Hematopoietic multipotent progenitor cell treated with erythropoietin and hydrocortisone succinate and interleukin-3 and kit ligand, for 4 days (in vitro differentiated cells): ENCODE measurements at places on chromosomes 13 and 19.

GRCh38 chr13:43698758-43699157 lies 88.0 kb downstream of the ENOX1 start:
- DNase-seq: no peak

GRCh38 chr13:31731921-31732320 lies 7.4 kb upstream of the RXFP2 start:
- peak; percentile 16 for DNase-seq

- peak; percentile 16 for DNase-seq
Observed at GRCh38 chr13:80265348-80265747, 75.6 kb downstream of the SPRY2 start.

- no peak for DNase-seq
Observed at GRCh38 chr13:35894636-35895035, 236.5 kb downstream of the DCLK1 start.

GRCh38 chr19:45041125-45041524 lies 2.3 kb downstream of the CLASRP start:
- no peak for DNase-seq

DNA sequence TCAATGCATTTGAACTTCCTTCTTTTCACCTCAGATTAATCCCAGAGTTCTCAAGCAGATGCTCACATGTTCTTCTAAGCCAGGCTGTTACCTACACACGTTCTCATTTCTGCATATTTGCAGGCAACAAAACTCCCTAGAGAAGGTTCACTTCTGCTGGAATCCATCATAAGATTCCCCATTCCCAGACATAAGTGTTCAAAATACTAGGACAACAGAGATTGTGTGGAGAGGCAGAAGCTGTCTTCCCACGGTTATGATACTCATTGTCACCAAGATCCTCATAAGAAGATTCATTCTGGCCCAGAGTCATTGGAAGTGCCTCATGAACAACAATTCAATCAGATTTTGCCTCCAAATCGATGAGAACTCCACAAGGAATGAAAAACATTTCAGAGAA lies 931.6 kb upstream of the MIR17HG start:
- DNase-seq: no peak

- peak; percentile 70 for DNase-seq
Observed at GRCh38 chr19:3224346-3225168, at the start of gene CELF5. Gene CELF5, plus strand, starts transcription at chr19:3224661. Its CDS starts 79 bp downstream, at chr19:3224740.

DNA sequence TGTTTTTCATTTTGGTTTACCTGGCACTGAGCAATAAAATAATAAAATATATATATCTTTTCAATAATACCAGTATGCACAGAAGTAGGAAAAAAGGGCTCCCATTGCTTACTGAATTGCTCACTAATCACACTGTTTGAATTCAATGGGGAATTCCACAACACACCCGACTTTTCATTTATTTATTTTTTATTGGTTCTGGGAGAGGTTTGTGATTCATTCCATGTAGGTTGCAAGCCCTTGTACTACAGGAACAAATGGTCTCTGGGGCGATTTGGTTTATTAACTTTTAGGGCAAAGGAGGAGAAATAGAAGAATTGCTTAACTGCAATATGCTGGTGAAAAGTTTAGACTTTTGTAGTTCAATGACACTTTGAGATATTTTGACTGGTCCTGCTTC lies 207.4 kb downstream of the DCT start:
- no peak for DNase-seq

- DNase-seq: no peak
Observed at GRCh38 chr19:29411113-29411581, 114.6 kb upstream of the VSTM2B start.

DNA sequence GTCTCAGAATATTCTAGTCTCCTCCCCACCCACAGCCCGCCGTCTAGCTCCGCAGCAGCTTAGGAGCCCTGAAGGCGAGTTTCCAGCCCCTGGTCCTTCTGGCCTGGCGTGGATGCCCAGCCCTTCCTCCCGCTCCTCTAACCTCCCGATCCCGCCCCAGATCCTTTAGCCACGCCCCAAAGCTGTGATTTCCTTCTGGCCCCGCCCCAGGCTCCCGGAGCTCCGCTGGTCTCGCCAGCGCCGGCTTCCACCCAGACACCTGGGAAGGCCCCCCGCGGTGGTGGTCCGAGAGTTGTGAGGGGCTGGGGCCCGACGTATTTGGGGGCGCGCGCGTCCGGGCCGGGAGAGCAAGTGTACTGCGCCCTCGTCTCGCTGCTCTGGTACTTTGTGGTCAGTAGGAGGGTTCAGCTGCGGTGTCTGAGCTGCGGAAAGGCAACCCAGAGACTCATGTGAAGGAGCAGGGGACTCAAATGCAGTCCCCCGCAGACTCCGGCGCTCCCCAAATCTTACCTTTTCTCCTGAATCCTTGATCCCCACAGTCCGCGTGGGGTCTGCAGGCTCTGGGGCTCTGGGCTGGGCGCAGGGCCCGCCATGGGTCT lies at the start of gene CGB7:
Gene CGB7, minus strand, starts transcription at position 114 of the 599 bp plus-strand sequence. CDS start 2,374 bp downstream, outside the sequence.
- no peak for DNase-seq

DNA sequence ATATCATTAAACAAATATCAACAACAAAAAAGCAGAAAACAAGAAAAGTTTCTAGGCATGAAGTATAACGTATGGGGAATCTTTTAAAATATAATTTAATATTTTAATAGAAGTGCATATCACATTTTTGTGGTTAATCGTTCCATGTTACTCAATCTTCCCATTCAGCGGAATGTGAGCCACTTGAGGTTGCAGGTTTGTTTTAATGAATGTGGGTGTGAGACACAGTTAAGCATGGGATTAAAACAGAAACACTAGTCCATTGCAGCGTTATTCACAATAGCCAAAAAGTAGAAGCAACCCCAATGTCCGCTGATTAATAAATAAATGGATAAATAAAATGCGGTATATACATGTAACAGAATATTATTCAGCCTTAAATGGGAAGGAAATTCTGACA lies 146.0 kb downstream of the NDFIP2 start:
- DNase-seq: no peak

DNA sequence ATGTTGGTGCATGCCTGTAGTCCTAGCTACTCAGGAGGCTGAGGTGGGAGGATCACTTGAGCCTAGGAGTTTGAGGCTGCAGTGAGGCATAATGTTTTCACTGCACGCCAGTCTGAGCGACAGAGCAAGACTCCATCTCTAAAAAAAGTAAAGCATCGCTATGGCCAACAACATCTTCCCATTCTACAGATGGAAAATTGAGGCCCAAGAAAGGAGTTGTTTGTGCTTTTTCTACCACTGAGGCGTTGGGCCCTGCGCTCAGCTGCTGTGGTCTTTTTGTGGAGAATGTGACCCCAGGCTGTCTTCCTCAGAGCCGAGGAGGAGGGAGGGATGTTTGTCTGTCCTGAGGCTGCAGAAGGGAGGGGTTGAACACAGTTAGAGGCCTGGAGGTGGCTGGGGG lies 485 bp upstream of the C5AR2 start:
- no peak for DNase-seq

- DNase-seq: no peak
Observed at GRCh38 chr13:110233181-110233950, 73.6 kb downstream of the COL4A1 start.

- no peak for DNase-seq
Observed at GRCh38 chr19:7788178-7788932, 25.3 kb downstream of the CLEC4M start.

GRCh38 chr13:97982286-97982685 lies 28.8 kb downstream of the IPO5 start:
- no peak for DNase-seq

GRCh38 chr13:77386046-77386445 lies 59.2 kb upstream of the MYCBP2 start:
- DNase-seq: no peak

DNA sequence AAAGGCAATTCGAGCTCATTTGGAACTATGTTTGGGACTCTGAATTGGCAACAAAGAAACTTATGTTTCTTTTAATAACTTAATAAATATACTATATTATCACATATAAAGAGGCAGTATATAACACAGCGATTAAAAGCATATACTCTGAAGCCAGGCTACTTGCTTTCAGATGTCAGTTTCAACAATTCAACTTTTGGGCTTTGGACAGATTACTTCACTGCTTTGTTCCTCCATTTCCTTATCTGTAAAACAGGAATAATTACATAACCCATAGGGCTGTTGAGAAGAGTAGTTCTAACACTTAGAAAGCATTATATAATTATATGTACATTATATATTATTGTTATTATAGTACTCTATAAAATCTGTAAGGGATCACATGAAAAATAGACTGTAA lies 107.2 kb downstream of the EDNRB start:
- peak; percentile 23 for DNase-seq

DNA sequence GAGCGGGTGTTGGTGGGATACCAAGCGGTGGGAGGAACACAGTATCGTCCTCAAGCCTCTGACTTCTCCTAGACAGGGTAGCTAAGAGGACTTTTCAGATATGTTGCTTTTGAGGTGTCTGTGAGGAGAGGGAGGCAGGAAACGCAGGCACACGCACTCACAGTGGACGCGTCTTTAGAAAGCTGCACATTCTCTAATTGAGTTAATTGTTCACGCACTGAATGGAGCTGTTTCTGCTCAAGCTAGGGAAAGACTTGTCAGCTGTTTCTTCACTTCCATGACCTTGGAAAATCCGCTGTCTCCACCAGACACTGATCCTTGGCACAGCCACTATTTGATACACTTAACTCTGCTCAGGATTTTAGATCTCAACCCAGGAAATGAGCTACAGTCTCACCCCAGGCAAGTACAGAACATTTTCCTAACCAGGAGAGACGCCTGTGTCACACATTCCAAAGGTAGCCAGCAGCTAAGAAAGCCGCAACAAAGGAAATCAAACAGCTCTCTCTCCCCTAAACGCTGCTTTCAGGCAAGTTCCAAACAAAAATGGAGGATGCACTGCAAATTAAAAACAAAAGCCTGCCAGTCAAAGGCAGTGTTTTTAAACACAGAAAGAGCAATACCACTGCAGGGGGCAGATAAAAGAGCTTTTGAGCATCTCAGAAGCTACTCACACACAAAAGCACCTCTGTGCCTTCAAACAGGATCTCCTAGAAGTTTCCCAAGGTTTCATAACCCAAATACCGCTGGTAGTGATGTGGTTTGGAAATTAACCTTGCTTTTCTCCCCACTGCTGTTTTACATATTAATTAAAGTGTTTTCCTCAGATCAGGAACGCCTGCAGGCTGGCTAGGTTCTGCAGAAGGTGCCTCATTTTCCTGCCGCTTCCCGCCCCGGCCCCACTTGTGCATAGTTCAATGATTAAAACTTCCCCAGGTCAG lies 57.3 kb downstream of the IRS2 start:
- DNase-seq: no peak

DNA sequence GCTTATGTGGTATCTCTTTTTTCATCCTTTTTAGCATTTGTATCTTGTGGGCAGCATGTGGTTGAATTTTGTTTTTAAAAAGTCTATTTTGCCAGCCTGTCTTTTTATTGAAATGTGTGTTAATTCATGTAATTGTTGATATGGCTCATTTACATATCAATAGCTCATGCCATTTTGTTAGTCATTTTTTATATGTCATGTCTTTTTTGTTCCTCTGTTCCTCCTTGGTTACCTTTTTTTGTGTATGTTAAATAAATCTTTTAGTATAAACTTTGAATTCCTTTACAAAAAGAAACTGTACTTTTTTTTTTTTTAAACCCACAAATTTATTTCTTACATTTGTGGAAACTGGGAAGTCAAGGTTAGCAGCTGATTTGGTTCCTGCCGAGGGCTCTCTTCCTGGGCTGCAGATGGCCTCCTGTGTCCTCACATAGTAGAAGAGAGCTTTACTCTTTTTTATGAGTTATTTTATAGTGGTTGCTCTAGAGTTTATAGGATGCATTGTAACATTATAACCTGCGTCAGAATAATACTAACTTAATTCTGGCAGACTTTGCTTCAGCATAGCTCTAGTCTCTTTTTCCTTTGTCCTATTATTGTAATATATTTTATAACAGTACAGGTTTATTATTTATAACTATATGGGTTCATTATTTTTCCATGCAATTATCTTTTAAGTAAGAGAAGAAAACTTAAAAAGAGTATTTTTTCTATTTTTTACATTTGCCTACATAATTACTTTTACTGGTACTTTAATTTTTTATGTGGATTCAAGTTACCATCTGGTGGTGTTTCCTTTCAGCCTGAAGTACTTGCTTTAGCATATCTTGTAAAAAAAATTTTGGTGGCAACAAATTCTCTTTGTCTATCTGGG lies 86.3 kb downstream of the URI1 start:
- no peak for DNase-seq

- DNase-seq: peak; percentile 62
Observed at GRCh38 chr19:17296273-17296672, 7.0 kb downstream of the ABHD8 start.

GRCh38 chr13:81917810-81918209 lies 1576.9 kb upstream of the SPRY2 start:
- no peak for DNase-seq

DNA sequence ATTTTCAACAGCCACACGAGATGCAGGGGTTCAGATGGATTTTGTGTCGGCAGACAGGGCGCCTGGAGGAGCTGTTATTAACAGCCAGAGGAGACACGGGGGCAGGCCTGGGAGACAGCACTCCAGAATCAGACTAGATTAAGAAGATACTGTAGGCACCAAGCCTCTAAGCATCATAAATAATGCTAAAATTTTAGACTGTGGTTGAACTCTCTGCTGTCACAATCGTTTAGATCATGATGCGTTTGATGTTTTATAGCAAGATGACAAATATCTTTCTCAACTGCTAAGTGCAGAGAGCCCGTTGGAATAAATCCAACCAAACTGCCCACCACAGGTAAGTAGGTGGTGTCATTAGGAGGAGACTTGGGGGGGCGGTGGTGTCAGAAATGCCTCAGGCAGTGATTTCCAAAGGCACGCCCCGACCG lies 63.9 kb downstream of the CEBPG start:
- DNase-seq: no peak

GRCh38 chr19:43581467-43581866 lies 5.9 kb downstream of the PINLYP start:
- DNase-seq: peak; percentile 65
